Tibial nerve (tissue), 4 donors: ENCODE measurements at places on chromosomes 5 and 9. TPM values are rescaled to one million over a fixed set of nuclear protein-coding genes. Genes with fewer than 3 reads are reported as not detected.

DNA sequence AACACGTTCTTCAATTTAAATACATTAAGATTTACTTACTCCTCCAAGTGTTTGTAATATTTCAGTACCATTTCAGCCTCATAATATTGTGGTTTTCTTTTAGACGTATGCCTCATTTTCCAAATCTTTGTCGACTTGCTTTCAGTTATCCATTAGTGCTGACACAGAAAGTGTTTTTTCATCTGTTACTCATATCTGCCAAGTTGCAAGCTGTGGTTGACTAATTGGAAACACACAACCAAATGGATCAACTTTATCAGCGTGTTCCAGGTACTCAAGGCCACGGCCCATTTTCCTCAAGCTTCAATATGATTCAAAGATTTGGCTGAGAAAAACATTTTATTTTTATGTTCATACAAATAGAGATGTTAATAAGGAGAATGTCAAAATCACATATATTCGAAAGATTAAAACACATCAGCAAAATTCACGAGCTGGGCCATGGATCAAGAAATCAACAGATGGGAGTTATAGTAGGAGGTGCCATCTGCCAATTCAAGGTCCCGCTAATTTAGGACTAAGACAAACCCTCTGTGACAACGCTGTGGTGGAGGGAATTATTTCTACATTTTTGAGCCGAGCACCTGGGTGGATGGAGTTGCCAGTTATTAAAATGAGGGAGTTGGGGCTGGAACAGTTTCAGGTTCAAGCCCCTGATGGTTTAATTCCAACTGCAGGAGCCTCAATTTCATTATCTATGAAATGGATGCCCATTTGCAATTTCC lies 27.2 kb upstream of the CCNJL start:
- DNase-seq, result no peak

GRCh38 chr5:50927953-50928352 lies 261.5 kb downstream of the PARP8 start:
- no peak for DNase-seq

Gene MYOZ3
- total RNA-seq, result 4.8 TPM

DNA sequence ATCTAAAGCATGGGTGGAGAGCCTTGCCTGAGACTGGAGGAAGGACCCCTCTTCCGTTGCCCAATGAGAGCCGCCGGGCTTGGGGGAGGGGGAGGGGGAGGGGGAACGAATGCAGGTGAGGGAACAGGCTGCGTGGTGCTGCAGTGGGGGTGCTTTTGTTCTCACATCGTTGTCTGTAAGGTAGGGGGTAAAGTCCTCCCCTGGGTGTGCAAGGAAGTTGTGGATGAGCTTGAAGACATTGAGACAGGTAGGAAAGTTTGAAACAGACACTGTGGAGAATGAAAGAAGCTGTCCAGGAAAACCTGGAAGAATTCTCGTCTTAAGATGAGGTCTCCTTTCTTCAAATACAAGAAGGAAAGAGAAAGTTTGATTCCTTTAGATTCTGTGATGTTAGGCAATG lies 94.1 kb upstream of the LIFR start:
- no peak for DNase-seq
